ENCODE measurements at places on chromosomes 2 and 18.
A peak's percentile ranks its signal among the peaks of the same experiment; 100 is the strongest.

- no peak for DNase-seq
Observed at GRCh38 chr2:73870084-73870483, 22.7 kb upstream of the ACTG2 start.

DNA sequence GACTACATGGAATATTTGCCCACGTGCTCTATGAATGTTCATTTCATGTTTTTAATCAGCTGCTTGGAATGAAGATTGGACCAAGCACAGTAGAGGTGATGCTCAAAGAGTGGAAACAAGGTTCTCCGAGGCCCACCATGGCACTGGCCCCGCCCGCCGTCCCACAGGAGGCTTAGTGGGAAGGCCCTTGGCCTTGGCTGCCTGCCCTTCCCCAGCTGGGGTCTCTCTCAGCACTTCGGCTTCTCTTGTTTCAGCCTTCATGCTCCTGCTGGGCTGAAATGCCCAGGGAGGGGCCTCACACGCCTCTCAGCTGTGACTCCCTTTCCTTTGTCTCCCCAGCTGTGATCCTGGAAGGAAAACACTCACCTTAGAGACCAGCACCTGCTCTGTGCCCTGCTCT lies 833.2 kb downstream of the GALR1 start:
- no peak for DNase-seq

GRCh38 chr2:6937157-6937556 lies 19.9 kb downstream of the RNF144A start:
- DNase-seq: no peak

DNA sequence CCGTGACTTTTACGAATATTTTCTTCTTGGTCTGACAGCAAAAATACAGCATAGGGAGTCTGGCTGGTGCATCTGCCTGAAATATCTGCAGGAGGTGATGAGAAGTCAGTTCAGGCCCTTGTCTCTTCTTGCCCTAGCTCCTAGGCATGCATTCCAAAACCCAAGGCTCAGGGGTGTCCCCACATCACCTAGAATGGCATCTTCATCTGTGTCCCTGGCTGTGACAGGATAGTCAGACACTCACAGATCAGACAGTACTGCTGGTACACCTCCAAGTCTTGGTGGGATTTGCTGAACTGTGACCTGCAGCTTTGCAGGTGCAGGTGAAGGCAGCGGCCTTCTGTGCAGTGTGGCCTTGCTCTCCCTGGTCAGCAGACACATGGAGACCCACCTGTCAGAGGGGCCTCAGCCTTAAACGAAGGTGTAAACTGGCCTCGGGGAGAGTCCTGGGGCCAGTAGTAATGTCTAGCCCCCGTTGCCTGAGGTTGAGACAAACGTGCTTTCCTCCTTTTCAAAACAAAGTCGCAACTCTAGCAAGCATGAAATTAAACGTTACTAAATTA lies 42.8 kb downstream of the MBP start:
- no peak for DNase-seq

GRCh38 chr2:218394298-218395089 lies 5.2 kb upstream of the CTDSP1 start:
- no peak for DNase-seq

DNA sequence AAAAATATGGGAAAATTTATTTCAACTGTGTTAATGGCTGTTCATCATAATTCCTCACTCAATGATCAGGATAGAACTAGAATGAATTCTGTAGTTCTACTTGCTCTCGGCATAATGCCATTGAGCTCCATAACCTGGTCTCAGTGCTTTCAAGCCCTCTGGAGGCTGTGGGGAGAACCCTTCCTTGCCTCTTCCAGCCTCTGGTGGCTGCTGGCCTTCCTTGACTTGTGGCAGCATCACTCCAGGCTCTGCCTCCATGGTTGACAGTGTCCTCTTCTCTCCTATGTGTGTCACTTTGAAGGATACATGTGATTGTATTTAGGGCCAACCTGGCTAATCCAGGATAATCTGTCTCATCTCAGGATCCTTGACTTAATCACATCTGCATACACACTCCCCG lies 26.9 kb upstream of the CABYR start:
- DNase-seq: no peak

GRCh38 chr18:3966642-3967358 lies 488.3 kb downstream of the DLGAP1 start:
- no peak for DNase-seq

DNA sequence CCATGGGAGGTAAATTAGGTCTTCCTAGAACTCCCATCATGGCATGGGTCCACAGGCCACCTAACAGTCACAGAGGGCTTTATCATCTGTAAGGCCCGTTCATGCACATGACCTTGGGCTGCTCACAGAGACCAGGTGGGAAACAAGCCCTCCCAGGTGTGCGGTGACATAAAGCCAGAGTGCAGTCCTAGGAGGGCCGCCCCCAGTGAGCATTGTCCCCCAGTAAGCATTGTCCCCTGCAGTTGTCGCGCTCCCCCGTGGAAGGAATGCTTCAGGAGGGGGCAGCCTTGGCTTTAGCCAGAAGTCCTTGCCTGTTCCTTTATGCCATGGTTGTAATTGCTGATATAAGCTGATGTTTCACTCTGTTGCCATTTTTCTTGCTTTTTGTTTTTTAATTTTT lies 41.7 kb upstream of the LYPD6B start:
- no peak for DNase-seq

DNA sequence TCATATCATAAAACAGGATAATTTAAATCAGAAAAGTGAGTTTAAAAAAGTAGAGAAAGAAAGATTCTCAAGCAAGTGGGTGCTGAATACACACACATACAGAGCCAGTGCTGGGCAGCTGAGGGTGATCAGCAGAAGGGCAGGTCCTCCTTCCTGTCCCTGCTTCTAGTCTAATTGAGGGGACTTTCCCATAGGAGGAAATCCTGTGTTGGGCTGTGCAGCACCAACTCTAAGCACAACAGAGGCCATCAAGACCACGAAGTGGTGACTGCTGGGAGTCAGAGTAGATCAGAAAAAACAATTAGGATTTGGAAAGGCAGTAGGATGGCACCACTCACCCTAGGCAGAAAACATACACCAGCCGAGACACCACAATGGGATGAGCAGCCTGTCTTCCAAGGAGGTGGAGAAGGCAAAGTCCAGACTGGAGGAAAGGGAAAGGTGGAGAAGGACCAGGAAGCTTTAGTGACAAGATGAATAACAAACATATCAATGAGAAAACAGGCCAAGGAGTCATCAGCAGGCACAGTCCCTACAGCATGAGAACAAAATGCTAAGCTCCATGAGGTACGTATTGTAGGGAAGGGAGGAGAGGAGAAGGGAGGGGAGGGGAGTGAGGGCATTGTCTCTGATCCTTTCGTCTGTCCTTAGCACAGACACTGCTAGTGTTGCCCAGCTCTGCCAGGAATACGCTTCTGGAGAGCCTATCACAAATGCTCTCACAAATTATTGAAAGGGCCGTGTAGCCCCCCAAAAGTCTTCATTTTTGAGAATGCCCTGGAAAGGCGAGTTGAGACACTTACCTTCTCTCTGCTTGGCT lies 16.7 kb upstream of the MSGN1 start:
- DNase-seq: no peak

DNA sequence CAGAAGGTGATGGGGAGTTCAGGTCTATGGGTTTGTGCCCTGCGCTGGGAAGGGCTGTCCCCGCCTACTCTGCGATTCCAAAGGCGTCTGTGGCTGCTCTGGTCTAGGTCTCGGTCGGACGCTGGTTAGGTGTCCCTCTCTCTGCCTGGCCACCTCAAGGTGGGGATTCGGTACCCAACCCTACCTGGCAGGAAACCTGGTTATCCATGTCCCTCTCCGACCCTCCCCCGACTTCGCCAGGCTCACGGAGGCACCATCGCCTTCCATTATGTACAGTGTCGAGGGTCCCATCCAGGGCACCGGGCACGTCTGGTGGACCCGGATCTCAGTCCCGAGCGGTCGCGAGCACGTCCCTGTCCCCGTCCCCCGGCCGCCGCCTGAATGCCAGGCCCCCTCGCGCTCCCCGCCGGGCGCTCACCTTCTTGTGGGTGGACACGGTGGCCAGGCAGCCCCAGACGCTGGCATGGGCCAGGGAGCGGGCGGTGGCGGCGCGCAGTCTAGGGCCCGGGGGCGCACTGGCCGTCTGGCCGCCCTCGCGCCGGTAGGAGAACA lies 628 bp downstream of the CREG2 start:
- no peak for DNase-seq

DNA sequence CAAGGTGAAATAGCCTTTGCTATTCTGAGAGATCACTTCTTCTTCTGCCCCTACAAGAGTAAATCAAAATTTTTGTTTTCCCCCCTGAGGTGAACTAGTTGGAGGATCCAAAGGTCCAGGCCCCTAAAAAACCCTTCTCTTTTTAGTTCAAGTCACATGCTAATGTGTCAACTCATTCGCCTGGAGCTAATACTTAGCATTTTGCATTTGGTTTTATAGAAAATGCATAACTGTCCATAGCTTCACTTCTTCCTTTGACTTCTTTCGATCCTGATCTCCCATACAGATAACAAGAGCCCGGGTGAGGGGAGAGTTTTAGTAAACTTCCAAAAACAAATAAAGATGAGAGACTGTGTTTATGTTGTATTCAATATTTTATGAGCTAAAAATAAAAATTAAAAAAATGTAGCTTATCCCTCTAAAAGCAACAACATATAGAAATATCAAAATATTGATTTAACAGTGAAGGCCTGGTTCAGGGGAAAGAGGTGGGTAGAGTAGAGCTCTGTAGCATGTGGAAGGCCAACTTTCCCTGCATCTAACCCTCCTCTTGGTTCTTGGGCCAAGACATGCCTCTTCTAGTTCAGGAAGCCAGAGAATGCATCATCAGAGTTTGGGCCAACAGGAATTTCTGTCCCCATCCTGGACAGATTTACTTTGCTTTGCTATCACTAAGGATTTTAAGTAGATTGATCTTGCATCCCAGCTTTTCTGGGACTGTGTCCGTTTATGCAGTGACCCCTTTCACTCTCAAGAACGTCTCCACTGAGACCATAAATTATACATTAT lies 333.8 kb downstream of the ALK start:
- DNase-seq: no peak

DNA sequence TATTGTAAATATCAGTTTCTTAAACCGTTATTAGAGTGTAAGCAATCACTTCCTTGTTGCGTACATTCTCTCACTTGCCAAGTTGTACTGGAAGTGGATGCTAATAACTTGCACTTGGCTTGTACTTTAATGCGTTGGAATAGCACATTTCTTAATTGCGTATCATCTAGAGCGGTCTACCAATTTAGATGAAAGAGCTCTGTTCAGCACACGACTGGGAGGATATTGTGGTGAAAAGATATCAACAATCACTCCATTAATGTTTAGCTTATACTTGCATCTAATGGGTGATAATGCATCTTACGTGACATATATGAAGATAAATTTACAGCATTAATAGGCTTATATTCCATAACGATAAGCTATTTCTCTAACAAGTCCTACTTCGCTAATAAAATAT lies 11.7 kb upstream of the TMEFF2 start:
- no peak for DNase-seq

GRCh38 chr2:42095923-42096408 lies 48.1 kb downstream of the PKDCC start:
- peak; percentile 47 for DNase-seq

- DNase-seq: no peak
Observed at GRCh38 chr18:25100418-25100817, 251.5 kb downstream of the ZNF521 start.

DNA sequence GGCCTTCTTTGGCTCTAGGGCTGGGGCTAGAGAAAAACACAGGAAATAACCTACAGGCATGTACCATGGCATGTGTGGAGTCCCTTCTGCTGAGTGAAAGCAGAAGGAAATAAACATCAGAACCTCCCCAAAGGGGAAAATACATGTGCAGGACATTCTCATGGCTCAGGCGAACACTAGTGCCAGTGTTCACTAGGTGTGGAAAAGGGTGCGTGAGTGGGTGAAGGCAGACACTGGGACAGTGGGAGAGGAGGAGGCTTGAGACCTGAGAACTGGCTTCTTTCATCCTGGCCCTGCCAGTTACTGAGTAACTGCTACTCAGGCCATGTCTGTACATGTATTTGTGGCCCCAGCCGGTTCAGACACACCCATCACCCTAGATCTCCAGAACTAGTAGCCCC lies 268.2 kb downstream of the PRKCE start:
- DNase-seq: no peak

GRCh38 chr2:210546424-210547208 lies 9.8 kb upstream of the CPS1 start:
- DNase-seq: no peak

- DNase-seq: no peak
Observed at GRCh38 chr2:16739778-16740581, 74.3 kb upstream of the CYRIA start.

DNA sequence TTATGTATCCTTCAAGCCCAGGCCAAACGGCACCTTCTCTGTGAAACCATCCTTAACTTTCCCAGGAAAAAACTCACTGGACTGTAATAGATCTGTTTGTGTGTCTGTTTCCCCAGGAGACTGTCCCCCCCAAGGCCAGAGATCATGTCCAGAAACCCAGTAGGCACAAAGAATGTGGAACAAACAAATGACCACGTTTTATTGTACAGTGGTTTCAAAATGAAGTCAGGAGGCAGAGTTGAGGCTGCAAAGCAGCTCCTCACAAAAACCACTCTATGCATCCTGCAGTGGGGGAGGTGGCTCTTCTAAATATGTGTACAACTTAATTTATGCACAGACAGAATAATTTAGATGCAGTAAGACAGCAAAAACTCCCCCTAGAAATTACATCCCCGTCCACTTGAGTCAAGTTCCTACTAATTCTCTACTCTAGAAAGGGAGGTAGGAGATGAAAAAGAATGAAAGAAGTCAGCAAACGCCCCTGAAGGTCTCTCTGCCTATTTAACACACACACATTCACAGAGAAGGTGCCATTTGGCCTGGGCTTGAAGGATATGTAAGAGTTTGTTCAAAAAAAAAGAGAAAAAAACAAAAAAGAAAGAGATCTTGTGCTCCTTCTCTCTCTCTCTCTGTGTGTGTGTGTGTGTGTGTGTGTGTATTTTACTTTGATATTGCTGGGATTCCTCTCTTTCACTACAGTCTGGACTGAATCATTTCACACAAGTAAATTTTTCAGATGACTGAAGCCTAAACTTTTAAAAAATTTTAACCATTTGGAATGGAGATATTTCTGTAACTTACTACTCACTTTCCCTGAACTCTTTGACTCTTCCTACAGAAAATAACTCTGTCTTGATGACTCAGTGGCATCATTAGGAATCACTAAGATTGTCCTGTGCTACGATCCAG lies 19.5 kb downstream of the BCL2 start:
- no peak for DNase-seq

GRCh38 chr18:9865764-9866490 lies 19.8 kb upstream of the TXNDC2 start:
- no peak for DNase-seq

DNA sequence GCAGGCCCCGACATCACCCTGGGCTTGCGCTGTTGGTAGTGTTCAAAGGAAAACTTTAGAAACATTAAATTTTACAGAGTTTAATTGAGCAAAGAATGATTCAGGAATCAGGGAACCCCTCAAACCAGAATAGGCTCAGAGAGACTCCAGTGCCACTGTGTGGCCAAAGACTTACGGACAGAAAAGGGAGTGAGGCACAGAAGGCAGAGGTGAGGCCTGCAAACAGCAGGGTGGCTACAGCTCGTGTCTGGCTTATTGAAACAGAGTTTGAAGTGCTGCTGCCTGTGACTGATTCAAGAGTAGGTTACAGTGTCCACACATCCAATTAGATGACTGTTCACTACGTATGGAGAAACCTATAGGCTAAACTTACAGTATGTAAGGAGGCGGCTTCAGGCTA lies 2.4 kb upstream of the CTDP1 start:
- DNase-seq: no peak

Data from stimulated activated CD8-positive, alpha-beta memory T cell treated with anti-CD3 and anti-CD28 coated beads, Interleukin-7, amount 100 ng/mL, for 24 hours (primary cell).